HS-5 (cell line): ENCODE measurements at places on chromosomes 12 and 14.
A peak's percentile ranks its signal among the peaks of the same experiment; 100 is the strongest.

DNA sequence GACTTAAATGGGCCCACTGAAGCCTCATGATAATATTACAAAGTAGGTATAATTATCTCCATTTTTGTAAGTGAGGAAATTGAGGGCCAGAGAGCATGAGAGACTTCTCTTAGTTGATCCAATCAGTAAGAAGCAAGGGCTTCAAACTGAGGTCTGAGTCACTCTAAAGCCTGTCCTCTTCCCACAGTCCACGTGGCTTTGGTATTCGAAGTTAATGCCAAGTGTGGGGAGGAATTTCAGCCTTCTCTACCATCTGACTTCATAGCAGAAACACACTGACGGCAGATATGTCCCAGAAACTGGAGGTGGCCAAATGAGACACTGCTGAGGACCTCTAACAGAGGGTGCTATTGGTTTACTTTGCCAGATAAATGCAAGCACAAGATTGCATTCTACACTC lies 114.4 kb upstream of the OVCH1 start:
- peak; percentile 42 for DNase-seq

DNA sequence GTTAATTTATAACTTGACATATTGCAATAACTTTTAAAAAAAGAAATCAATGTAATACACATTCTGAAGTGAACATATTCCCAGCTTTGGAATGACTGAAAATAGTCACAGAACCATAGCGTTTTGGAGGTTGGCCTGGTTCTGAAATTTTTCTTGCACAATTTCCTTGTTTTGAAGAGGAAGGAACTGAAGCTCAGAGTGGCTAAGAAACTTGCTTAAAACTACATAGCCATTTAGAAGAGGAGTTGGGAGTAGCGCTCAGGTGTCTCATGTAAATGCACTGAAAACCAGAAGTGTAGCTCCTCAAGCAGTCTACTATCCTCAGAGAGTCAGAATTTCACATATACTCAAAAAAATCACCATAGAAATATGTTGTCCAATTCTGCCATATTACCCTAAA lies 41.2 kb downstream of the SLC38A1 start:
- no peak for DNase-seq

GRCh38 chr14:92573761-92574498 lies 60.3 kb downstream of the RIN3 start:
- DNase-seq = no peak

GRCh38 chr12:5807090-5807414 lies 138.0 kb downstream of the ANO2 start:
- DNase-seq = peak; percentile 8

- DNase-seq = no peak
These were observed 1.3 kb downstream of the TM7SF3 start for GRCh38 chr12:27012982-27013255.

- peak; percentile 31 for DNase-seq
These were observed 249.1 kb downstream of the DPY19L2 start for GRCh38 chr12:63419154-63419553.

- DNase-seq = no peak
These were observed 51.1 kb downstream of the SLC38A1 start for GRCh38 chr12:46217541-46218321.

GRCh38 chr12:92739113-92739512 lies 36.3 kb downstream of the PLEKHG7 start:
- no peak for DNase-seq

DNA sequence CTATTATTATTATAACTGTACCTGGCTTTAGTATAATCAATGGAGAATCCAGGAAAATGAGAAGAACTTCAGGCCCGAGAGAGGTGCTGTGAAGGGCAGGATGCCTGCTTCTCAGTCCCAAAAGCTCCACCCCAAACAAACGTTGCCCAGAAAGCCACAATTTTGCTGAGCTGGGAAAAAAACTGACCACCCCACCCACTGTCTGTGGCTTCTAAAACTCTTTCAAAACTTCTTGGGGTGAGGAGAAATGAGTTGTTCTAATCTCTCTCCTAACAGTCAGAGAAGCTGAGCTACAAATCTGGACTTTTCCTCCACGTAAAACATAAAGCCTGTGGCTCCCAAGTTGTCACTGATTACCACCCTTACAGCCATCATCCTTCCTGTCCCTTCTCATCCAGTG lies 13.4 kb downstream of the VDR start:
- DNase-seq = no peak

DNA sequence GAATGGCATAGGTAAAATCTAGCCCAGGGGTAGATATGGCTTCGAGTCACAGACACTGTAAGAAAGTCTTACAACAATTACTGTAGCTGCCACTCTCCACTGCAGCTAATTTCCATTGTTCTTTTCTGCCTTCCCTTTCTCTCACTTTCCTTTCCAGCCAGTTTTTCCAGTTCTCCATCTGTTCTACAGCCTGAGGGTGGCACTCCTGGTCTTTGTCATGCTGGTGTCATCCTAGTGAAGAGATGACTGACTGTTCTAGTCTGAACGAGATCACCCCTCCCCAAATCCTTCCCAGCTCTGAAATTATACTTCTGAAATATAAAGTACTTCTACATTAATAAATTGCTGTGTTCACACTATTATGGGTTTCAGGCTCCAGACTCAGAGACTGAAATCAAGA lies 74.2 kb upstream of the CSRP2 start:
- no peak for DNase-seq

- no peak for DNase-seq
These were observed 11.1 kb upstream of the RTL1 start for GRCh38 chr14:100914597-100915021.

GRCh38 chr14:22552001-22552826 lies 36.8 kb downstream of the DAD1 start:
- no peak for DNase-seq

DNA sequence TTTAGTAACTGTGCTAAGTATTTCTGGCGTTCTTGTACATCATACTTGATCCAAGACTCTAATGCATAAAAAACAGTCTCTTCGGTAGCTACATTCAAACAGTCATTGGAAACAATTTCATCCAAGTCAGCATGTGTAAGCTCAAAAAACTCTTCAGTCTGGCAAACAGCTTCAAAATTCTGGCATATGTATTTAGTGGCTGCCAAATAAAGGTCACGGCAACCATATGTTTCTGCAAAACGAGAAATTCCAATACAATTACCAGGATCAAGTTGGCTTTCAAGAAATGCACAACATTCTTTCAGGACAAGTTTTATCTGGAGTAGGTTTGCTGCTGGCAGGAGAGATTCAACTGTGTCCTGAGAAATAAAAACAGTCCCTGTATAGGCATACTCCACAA lies 16.5 kb downstream of the KLHL28 start:
- DNase-seq = peak; percentile 83

- no peak for DNase-seq
These were observed 86.3 kb downstream of the IRF2BPL start for GRCh38 chr14:76941946-76942805.

DNA sequence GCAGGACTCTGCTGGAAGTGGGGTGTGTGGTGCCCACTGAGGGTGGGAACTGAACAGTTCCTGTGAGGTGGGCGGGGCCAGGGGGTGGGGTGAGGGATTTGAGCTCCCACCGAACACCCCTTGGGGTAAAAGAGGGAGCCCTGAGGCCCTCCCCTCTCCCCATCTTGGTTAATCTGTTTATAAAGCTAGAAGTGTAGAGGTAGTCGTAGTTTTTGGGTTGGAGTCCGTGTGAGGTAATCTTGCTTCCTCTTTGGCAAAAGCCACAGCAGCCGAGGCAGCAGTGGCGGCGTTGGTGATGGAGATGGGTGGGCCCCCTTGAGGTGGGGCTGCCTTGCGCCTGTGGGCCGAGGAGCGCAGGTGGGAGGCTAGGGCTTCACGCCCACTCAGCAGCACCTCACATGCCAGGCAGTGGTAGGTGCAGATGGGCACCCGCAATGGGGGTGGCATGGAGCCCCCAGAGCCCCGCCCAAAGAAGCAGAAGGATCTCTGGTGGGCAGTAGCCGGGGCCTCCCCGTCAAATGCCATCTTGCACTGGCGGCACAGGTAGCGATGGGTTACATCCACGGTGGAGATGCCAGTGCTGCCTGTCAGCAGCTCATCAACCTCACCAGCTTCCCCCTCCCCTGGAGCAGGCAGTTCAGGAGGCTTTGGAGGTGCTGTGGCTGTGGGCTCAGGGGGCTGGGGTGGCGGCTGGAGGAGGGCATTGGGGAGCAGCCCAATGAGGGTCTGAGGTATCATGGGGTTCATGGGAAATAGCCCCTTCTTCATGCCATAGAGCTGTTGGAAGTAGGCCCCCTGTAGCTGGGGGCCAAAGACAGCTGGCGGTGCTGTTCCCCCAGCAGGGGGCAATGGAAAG lies 29.6 kb downstream of the ZFHX2 start:
- DNase-seq = no peak

DNA sequence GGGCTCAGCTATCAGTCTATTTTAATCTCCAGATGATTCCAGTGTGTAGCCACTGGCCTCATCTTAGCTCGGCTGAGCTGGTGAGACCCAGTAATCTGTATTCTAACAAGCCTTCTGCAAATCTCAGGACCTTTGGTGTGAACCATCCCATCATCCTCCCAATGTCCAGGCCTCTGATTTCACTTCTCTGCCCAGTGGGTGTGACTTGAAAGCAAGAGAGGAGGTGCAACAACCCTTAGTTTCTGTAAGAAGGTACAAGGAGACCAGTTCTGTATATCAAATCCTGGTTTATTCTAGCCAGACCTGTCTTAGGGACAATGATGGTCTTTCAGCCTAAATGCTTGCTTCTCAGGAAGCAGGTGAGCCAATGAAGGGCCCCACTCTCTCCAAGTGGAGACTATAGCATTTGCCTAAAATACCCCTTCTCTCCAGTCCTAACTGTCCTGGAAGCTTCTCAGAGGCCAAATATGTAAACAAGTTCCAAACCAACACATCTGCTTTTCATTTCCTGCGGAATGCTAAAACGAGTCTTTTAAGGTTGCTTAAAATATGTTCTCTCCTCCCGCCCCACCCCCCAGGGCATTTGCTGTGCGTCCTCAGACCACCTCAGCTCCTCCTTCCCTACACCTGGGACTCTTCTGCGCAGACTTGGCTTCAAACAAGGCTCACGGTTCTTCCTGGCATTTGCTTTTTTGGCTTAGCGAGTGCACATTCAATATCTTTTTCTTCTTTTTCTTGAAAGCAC lies 78.4 kb upstream of the FUT8 start:
- DNase-seq = peak; percentile 42
